ENCODE measurements at places on chromosomes 16 and 17.
A peak's percentile ranks its signal among the peaks of the same experiment; 100 is the strongest.

DNA sequence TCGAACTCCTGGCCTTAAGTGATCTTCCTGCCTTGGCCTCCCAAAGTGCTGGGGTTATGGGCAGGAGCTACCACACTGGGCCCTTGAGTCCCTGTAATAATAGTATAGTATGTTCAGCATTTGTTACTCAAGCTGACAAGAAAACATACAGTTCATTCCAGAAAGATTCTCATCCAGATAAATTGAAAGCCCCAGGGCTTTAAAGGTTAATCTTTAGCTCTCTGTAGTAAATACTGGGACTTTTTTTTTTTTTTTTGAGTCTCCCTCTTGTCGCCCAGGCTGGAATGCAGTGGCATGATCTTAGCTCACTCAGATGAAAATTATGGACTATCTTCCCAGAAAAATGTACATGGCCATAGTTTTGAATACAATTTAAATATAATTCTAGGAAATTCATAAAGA is 11.0 kb downstream of the BRCA1 start:
- no peak for DNase-seq

GRCh38 chr16:9345046-9345445 is 253.6 kb downstream of the HAPSTR1 start:
- DNase-seq, result no peak

- DNase-seq, result no peak
Measured at GRCh38 chr17:8376271-8377067, at the start of gene KRABD2. KRABD2 (minus strand) TSS chr17:8376704.

DNA sequence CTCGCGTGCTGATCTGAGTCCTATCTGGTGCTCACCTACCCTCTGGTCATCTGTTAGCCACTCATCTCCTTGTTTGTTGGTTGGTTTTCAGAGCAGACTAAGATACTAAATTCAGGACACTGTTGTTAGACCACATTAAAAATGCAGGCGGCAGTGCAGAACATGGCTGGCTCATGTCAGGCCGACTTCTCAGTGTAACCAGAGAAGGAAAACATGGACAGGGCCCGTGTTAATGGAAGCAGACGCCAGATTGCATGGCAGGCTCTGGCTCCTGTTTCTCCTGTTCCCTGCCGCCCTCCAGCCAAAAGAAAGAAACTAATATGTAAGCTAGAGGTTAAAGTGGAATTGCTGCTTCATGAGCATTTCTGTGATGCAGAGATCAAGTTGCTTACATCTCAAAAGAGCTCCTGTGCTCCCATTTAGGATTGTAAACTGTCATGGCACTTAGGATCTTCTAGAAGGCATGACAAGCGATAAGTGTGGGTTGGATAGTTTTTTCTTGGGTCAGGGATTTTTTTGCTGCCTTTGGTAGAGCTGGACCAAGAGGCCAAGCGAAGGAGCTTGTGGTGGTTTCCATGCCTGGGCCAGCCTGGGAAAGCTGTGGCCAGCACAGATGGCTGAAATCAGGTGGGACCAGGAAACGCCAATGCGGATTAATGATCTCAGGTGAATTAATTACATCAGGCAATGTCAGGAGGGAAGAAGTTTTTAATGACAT is 56.1 kb downstream of the YPEL2 start:
- DNase-seq, result no peak

GRCh38 chr17:51995797-51996403 is 162.6 kb downstream of the CA10 start:
- no peak for DNase-seq

- no peak for DNase-seq
Measured at GRCh38 chr16:85231959-85232358, 119.7 kb upstream of the CIBAR2 start.

DNA sequence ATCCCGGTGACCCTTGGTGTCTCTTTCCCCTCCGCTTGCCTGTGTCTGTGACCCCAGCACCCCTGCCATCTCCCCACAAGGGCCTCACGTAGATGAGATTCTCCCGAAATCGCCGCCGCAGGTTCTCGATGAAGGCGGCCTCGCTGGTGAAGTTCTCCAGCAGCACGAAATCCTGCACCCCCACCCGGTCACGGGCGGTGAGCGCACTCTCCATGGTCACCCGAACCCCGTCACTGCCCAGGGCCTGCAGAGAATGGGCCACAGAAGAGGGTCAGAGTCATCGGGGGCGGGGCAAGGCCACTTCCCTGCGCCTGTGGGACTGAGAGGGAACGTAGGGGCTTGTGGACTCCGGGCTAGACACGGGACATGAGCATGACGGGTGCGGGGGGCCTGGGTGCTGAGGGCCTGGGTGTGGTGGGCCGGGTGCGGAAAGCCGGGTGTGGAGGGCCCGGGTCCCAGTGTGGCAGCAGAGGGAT is 8.4 kb downstream of the MYO1C start:
- DNase-seq, result no peak

- no peak for DNase-seq
Measured at GRCh38 chr16:84487358-84487757, 17.1 kb downstream of the MEAK7 start.

DNA sequence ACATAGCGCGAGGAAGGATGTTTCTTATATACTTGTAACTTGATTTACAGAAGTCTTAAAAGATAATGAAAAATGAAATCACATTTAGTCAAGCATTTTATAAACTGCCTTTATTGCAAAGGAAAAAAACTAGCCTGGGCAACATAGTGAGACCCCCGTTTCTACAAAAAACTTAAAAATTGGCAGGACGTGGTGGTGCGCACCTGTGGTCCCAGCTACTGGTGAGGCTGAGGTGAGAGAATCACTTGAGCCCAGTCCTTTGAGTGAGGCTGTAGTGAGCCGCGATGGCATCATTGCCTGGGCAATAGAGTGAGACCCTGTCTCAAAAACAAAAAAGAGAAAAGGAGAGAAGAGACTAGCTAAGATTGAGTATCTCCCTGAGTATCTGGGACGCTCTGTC is 145.2 kb upstream of the CIBAR2 start:
- DNase-seq, result no peak

- DNase-seq, result no peak
Measured at GRCh38 chr16:87954826-87955225, 3.6 kb downstream of the BANP start.

- DNase-seq, result peak; percentile 52
Measured at GRCh38 chr17:11986179-11986941, 10.9 kb downstream of the ZNF18 start.
